Memory B cell (primary cell): ENCODE measurements at places on chromosomes 16 and 17.
A peak's percentile ranks its signal among the peaks of the same experiment; 100 is the strongest.

DNA sequence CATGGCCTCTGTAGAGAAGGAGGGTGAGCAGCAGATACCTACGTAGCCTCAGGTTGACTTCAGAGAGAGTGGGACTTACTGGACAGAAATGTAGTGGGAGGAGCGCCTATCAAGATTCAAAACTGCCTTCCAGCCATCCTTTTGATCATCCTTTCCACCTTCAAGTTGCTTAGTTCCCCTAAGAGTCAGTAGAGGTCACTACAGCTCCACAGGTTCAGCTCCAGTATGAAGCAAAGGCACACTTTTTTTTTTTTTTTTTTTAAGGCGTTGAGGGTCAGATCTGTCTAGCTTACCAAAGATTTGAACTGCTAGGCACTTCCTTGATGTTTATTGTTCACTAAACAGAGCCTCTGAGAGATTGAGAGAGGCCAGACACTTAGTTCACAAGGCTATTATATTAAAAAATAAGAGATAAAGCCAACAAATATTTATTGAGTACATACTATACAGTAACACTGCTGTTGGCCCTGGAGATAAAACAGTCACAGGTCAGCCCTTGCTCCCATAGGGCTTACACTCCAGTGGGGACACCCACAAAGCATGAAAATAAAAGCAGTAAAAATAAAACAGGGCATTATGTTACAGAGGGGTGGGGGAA is 3.1 kb downstream of the RNF227 start:
- peak; percentile 33 for DNase-seq

DNA sequence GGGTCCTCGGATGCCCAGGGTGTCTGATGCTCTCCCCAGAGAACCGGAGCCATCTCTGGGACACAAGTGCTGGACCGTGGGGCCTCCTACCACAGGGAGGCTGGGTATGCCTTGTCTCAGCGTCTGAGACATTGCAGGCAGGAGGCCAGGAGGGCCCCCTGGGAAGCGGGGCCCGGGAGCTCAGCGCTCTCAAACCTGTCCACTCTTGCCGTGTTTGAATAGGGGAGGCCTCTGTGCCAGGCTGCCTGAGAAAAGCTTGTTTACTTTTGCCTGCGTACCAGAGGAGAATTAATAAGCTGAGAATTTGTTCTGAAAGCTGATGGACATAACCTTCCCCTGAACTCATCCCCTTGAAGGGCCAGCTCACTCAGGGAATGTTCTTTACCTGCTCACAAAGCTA is 163.8 kb downstream of the NTN1 start:
- DNase-seq: no peak

- peak; percentile 35 for DNase-seq
Measured at GRCh38 chr17:19724501-19725420, 8.4 kb upstream of the SLC47A2 start.

DNA sequence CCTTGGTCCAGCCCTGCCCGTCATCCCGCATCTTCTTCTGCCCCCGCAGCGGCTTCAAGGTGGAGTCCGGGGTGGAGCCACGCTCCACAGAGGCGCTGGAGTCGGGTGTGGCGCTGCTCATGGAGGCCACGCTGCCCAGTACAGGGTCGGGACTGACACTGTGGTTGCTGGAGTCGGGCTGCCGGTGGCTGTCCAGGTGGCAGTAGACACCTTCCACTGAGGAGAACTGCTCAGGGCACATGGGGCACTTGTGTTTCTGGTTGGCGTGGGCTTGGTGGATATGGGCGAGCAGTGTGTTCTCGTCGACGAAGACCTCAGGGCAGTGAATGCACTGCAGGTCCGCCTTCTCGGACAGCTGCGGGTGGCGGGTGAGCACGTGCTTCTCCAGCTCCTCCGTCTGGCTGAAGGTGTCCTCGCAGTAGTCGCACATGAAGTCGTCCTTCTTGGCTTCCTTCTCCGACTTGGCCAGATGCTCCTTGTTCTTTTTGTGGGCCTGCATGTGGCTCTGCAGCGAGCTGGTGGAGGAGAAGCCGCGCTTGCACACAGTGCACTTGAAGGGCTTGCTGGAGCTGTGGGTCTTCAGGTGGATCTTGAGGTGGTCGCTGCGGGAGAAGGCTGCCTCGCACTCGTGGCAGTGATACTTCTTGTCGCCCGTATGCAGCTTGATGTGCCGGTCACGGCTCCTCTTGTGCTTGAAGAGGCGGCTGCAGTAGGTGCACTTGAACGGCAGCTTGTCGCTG is 217.8 kb downstream of the ZNF423 start:
- no peak for DNase-seq

DNA sequence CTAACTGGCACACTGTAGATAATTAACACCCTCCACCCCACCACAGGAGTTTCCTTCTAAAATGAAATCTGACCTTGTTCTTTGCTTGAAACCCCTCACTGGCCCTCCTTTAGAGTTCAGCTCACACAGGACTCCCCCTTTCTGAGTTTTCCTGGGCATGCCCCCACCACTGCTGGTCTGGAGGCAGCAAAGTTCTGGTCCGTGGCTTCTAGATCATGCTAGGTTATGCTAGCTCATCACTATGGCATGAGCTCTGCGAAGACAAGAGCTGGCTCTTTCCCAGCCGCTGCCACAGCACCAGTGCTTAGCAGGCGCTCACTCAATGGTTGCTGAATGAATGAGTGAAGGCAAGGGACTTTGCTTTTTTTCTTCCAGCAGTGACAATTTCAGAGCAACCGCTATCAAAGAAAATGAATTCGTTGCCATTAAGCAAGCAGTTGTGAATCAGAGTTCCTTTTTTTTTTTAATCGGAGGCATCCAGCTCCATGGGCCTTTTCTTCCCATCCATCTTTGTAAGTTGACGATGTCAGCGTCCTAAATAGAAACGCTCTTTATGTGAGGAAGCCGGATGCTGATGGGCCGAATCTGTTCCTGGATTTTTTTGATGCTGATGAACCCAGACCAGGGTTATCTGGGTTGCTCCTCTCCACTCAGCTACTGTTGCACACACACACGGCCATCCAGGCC is 80.8 kb upstream of the NOL11 start:
- no peak for DNase-seq

- no peak for DNase-seq
Measured at GRCh38 chr16:13168091-13168572, 266.7 kb downstream of the SHISA9 start.

- DNase-seq: no peak
Measured at GRCh38 chr16:54693864-54694263, 236.8 kb upstream of the IRX5 start.

- no peak for DNase-seq
Measured at GRCh38 chr17:80927791-80928216, 63.8 kb upstream of the CHMP6 start.

GRCh38 chr17:81920612-81921536 is 2.9 kb upstream of the SIRT7 start:
- no peak for DNase-seq

GRCh38 chr16:25729188-25729915 is 37.6 kb downstream of the HS3ST4 start:
- no peak for DNase-seq

DNA sequence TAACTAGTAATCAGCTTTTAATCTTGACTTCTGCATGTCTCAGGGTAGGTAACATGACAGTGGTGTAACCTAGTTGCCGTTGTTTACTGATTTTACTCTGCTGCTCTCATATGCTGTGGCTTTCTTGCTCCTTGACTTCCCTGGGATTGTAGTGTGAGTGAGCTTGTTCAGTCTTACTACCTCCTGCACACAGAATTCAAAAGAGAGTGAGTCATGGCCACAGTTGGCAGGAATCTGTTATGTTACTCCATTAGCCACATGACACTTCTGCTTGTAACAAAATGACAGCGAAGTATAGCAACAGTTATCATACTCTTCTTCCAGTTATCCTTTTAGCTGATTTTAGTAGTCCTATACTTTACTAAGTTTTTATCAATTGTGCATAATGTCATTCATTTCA is 18.8 kb downstream of the TNRC6A start:
- DNase-seq: no peak

DNA sequence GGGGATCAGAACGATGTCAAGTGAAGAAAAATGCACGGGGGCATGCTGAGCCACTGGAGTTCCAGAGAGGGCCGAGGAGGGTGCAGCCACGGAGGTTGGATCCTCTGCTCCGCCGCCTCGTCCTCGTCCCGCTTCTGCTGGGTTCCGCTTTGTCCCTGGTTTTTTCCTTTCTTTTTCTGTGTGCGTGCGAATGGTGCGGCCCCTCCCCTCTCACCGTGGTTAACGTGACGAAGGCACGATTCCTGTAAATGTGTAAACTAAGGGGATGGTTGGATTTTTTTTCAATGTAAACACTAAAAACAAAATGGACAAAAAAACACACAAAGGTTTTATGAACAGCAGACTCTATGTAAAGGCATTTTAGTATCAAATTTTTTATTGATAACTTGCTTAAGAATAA is 46.7 kb downstream of the ACTG1 start:
- DNase-seq: no peak

DNA sequence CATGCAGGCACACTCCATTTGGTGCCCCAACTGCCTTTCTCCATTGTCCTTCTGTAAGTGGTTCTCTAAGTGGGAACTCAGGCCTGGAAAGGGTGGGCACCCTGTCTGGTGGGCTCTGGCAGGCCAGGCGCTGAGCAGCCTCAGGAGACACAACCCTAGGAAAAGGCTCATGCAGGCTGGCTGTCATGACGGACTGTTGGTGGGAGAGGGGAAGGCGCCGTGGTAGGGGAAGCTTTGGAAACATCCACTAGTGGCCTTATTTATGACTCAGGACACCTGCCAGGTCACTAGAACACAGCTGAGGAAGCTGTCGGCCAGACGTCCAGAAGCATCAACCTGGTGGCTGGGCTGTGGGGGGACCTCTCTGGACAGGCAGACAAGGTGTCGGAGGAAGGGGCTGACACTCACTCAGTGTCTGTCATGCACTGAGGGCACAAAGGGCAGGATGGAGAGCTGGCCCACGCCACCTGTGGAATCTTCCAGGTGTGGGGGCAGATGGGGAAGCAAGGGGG is 216.0 kb downstream of the SEC14L1 start:
- no peak for DNase-seq

DNA sequence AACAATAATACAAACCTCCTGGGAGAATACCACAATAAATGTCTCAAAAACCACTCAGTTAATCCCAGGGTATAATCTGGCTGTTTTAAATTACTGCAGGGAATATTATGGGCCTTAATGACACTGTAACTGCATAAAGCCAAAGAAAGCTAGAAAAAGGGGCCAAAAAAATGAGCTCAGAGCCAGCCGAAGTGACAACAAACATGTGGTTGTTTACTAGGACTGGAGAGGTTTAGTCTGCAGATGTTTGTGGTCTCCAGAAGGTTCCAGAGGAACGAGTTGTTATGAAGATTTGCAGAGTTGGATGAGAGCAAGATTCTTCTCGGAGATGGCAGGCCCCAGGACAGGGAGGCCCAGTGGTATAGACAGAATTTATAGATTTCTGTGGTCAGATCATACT is 97.1 kb upstream of the AKTIP start:
- DNase-seq: no peak

DNA sequence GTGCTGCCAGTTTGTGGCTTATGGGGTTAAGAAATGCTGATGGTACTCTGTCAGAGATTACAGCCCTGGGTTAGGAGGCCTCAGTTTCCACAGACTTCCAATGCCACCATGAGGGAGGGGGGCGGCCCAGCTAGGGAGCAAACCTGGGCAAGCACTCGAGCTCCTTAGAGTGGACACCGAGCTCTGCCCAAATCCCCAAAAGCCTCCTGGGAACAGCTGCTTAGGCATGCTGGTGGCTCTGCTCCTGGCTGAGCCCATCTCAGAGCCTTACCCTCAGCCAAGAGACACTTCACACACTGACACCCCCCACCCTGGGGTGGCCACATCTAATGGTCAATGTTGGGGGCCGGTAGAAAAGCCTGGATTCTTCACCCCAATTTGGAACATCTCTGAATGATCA is 66.1 kb downstream of the C16orf78 start:
- no peak for DNase-seq

GRCh38 chr16:57577691-57578224 is 35.3 kb downstream of the ADGRG5 start:
- DNase-seq: no peak

- DNase-seq: no peak
Measured at GRCh38 chr17:17782523-17783115, 54.2 kb downstream of the SREBF1 start.

DNA sequence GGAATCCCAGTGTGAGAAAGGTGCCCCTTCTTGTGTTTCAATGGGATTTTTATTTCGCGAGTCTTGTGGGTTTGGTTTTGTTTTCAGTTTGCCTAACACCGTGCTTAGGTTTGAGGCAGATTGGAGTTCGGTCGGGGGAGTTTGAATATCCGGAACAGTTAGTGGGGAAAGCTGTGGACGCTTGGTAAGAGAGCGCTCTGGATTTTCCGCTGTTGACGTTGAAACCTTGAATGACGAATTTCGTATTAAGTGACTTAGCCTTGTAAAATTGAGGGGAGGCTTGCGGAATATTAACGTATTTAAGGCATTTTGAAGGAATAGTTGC is 567 bp downstream of the UBB start:
- DNase-seq: no peak

- no peak for DNase-seq
Measured at GRCh38 chr16:68362262-68362913, 51.6 kb downstream of the PRMT7 start.

DNA sequence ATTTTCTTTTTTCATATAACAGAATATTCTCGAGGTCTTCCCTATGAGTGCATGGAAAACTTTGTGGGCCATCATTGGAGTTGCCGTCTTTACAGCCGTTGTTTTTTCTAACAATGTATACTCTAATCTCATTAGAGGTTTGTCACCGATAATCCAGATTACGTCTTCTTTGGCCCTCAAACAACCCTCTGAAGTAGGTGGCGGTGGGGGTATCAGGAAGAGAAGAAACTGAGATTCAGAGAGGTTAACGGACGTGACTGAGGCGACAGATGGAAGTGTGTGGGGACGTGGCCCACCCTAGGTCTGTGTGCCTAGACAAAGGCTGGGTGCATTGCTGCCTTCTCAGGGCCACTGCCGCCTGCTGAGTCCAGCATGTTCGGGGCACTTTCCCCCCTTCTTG is 63.7 kb downstream of the RPTOR start:
- DNase-seq: no peak

GRCh38 chr17:5832886-5833285 is 237.3 kb upstream of the WSCD1 start:
- no peak for DNase-seq

- no peak for DNase-seq
Measured at GRCh38 chr16:50509521-50510341, 38.5 kb upstream of the NKD1 start.

DNA sequence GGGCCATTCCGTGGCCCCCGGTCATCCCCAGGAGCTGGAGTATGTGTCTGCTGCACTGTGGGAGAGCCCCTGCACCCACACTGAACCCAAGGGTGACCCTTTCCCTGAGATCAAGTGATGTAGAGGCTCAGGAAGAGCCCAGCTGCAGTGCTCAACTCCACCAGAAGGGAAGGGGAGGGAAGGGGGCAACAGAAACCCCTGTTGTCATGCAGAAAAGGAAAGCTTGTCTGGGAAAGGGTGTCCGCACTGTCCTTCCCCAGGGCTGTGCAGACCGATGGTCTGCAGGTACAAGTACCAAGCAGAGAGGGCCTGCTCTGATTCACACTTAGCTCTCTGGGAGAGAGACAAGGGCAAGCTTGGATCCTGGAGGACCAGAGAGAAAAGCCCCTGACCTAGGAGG is 45.7 kb upstream of the TOB1 start:
- DNase-seq: no peak
